ENCODE measurements at places on chromosomes 13 and 19. TPM values are rescaled to one million over a fixed set of nuclear protein-coding genes. Genes with fewer than 3 reads are reported as not detected.
A peak's percentile ranks its signal among the peaks of the same experiment; 100 is the strongest.

The AP1M2 gene
- 30.6 TPM for total RNA-seq

The ZNF230 gene
- 2.9 TPM for total RNA-seq

DNA sequence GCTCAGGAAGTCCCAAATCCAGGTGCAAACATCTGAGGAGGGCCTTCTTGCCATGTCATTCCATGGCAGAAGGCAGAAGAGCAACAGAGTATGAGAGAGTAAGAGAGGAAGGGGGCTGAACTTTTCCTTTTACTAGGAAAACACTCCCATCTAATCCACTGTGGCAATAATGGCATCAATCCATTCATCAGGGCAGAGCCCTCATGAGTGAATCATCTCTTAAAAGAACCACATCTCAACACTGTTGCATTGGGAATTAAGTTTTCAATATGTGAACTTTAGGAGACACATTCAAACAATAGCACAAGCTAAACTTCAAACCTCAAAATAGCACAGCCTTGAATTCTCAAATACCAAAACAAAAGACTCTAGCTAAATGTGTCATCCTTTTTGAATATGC, 264.5 kb downstream of the KCTD12 start:
- no peak for DNase-seq

- no peak for DNase-seq
These were observed 19.1 kb downstream of the SMARCA4 start for GRCh38 chr19:10979951-10980381.

- no peak for DNase-seq
These were observed 43.4 kb upstream of the URAD start for GRCh38 chr13:28031896-28032288.

DNA sequence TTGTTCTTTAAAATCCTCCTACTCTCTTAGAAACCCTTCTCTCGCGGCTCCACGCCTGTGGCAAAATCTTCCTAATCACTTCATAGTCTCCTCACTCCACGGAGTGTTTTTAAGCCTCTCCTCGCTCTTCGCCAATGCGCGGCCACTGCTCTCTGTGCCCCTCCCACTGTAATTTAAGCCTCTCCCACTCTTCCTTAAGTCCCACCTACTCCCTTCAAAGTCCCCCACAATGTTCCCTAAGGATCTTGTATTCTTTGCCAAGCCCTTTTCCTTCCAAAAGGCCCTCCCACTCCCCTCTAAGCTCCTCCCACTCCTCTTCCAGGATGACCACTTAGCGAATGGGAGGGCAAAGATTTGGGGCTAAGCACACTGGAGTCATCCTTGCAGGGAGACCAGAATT, 1.3 kb downstream of the FIZ1 start:
- no peak for DNase-seq

- no peak for DNase-seq
These were observed 73.9 kb downstream of the TNFRSF19 start for GRCh38 chr13:23644126-23644419.

GRCh38 chr19:58203814-58204475, 21.1 kb downstream of the ZNF274 start:
- DNase-seq: no peak

GRCh38 chr19:45641274-45642105, 2.3 kb upstream of the EML2 start:
- DNase-seq: peak; percentile 97

The ADGRE3 gene
- total RNA-seq: not detected

The ITGBL1 gene
- 1.3 TPM for total RNA-seq

The TTC9B gene
- total RNA-seq: not detected

- DNase-seq: no peak
These were observed 27.2 kb downstream of the CNMD start for GRCh38 chr13:52712385-52712784.

DNA sequence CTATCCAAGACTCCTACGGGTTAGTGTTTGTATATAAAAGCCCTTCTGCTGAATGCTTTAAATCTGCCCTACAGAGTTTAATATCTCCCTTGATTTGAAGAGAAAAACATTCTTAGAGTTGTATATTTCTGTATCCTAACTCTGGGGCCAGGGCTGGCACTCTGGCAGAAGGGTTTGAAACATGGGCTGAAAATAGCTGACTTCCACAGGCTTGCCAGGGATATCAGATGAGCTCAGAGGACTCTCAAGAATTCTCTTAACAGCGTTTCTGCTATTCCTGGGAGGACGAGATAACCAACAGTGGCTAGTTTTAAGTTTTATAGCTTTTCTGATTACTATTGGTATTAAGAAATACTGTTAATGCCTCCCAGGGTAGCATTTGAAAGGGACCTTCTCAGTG, 127.5 kb downstream of the LIG4 start:
- no peak for DNase-seq

DNA sequence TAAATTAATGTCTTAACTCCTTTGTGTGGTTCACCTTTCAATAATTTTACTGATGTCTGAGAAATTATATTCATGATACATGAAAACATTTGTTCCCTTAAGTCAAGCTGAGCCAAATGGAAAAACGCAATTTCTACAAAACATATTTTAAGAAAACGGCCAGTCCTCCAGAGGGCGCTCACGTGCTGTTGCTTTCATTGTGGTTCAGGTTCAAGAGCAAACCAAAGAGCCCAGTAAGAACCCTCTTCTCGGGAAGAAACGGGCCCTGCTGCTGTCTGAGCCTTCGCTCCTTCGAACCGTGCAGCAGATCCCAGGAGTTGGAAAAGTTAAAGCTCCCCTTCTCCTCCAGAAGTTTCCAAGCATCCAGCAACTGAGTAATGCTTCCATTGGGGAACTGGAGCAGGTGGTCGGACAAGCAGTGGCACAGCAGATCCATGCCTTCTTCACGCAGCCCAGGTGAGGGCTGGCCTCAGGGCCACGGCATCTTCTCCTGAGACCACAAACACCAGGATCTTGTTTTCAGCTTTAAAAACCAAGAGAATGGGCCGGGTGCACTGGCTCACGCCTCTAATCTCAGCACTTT, 4.3 kb downstream of the FAAP24 start:
- peak; percentile 71 for DNase-seq

DNA sequence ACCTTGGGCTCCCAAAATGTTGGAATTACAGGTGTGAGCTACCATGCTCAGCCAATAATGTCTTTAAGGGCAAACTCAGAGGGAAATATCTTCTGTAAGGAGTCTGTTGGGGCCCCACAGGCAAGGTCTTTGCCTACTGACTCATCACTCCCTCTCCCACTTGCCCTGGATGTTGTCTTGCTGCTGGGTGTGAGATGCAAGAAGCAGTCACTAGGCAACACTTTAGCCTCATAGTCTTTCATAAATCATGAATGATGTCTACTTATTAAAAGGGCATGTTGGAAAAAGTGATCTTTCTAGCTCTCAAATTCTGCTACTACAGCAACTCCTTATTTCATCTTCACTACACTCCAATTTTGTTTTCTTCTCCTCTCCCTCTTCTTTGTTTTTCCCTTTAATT, 34.6 kb upstream of the SLC10A2 start:
- DNase-seq: no peak

DNA sequence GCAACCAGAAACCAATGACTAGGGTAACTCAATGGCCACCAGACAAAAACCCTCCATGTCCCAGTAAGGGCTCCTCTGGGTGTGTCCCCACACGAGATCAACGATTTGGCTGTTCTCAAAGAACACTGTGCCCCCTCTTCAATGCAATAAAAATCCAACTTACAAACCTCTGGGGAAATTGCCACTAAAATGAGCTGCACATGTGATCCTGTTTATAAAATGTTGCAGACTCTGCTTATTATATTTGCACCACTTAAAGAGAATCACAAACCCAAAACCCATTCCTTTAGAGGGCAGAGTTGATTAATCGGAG, 80.5 kb downstream of the STK24 start:
- no peak for DNase-seq

GRCh38 chr19:51564791-51565190, 6.3 kb upstream of the ZNF175 start:
- no peak for DNase-seq

DNA sequence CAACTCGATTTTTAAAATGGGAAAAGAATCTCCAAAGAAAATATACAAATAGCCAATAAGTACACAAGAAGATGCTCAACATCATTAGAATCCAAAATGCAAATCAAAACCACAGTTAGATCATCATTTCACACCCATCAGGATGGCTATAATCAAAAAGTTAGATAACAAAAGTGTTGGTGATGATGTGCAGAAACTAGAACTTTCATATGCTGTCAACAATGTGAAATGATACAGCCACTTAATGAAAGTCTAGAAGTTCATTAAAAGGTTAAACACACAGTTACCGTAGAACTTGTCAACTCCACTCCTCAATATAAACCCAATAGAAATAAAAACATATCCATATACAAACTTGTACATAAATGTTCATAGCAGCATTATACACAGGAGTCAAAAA, 11.8 kb downstream of the ZC3H13 start:
- no peak for DNase-seq

DNA sequence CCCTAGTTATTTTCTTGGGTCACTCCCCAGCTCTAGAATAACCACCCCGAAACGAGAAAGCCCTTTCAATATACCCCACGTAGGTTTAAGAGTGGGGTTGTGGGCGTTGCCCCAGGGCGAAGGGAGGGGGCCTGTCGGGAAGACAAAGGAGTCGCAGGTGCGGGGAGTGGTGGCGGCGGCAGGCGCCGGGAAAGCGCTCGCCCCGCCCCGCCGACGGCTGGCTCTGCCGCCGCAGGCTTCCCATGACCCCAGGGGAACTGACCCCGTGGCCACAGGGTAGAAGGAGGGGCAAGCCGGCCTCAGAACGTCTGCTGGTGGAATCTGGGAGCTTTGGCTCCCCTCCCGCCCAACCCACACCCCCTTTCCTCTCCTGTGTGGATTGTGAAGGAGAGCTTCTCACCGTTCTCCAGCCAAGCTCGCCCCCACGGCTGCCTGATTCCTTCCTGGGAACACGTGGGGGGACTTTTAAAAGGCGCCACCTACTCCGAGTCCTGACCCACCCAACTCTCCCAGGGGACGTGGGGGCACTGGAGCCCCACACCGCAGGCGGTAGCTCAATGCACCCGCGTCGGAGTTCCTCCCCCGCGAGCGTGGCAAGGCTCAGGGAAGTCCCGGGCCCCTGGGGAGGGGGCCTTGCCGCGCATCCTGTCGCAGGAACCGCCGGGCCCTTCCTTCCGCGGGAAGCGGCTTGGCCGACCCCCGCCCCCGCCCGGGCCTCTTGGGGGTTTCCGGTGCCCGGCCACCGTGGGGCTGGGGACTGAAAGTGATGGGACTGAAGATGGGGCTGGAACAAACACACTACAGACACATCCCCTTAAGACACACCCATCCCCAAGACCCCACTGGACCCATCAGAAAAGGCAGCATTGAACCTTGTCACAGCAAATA, 5.5 kb downstream of the IER2 start:
- DNase-seq: peak; percentile 87

The LCP1 gene
- total RNA-seq: 16.1 TPM

The CBLC gene
- 23.6 TPM for total RNA-seq

GRCh38 chr19:47402504-47402903, 16.8 kb downstream of the MEIS3 start:
- no peak for DNase-seq

DNA sequence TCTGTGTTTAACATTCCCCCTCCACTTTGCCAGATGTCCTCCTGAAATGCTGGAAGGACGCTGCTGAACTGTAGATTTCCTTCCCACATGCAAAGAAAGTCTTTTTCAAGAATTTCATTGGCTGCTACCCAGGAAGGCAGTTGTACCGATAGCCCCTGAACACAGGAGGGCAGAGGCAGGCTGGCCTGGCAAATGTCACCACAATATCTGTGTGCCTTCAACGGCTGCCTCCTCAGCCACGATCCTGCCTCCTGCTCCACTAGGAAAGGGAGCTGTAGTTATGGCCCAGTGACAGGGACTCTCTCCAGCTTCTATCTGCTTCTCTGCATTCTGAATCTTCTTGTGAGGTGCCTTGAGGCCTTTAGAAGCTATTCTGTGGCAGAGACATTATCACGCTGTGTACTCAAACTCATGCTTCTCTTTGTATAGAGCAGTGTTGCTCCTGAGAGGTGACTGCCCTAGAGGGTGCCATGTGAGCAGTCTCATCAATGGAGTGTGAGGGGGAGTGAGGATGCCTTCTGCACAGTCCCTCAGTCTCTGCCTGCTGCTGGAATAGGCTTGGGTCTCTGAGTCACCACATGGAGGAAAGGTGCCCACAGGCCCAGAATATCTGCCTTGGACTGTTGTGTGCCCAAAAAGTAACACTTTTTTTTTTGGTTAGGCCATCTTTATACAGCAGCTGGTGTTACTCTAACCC, 279.8 kb downstream of the DNAJC15 start:
- DNase-seq: peak; percentile 75

DNA sequence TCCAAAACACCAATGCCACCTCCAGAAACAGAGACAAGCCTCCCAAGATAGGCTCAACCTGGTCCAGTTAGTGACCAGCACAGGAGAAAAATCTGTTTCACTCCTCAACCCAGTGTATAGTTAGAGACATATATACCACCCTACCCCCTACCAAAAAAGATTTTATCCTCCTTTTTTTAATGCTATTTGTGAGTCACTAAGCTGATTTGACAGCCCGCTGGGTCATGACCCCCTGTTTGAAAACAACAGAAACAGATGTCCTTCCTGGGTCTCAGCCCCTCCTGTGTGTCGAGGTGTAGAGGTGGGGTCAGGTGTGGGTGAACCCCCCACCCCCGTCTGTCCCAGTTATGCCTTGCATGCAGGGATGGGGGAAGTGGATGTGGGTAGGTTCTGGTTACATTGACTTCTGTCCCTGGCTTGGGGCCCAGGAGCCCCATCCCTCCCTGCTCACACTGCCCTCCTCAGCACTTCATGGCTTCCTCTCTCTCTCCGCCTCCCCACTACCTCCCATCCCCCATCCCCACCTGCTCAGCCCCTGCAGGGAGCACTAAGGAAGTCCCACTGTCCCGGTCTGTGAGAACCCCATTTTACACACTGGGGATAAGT, 14.0 kb upstream of the TOMM40 start:
- no peak for DNase-seq

- DNase-seq: no peak
These were observed 20.2 kb upstream of the PNMA8B start for GRCh38 chr19:46515879-46516350.

DNA sequence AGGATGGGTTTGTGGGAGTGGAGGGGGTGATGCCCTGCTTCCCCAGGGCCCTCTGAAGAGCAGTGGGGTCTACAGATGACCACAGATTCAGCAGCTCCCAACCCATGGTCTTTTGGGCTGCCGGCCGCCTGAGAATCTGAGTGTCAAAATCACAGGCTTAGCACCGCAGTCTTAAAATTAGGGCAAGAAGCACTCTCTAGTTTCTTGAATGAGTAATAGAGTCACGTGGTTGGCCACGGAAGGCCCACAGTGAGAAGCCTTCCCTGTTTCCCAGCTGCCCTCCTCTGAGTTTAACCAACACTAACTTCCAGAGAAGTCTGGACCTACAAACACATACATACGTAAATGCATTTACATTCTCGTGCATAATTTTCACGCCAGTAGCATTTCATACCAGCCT, 5.2 kb downstream of the PRMT1 start:
- DNase-seq: no peak

GRCh38 chr19:33344573-33344925, 29.0 kb upstream of the CEBPG start:
- DNase-seq: no peak

The DNAAF3 gene
- 1.6 TPM for total RNA-seq

- DNase-seq: no peak
These were observed 441.7 kb downstream of the IRS2 start for GRCh38 chr13:109344552-109345157.

- DNase-seq: no peak
These were observed 131.6 kb downstream of the NDFIP2 start for GRCh38 chr13:79612604-79613003.

Measured in body of pancreas (tissue), 4 donors.